Activated T-cell treated with anti-CD3 and anti-CD28 coated beads for 1 hour (primary cell): ENCODE measurements at places on chromosomes 2 and 18.

GRCh38 chr18:48132797-48133655 lies 202.6 kb upstream of the SMAD2 start:
- no peak for DNase-seq

GRCh38 chr18:36468161-36468560 lies 170.6 kb downstream of the FHOD3 start:
- DNase-seq, result no peak

- DNase-seq, result no peak
These were observed 18.9 kb upstream of the FZD7 start for GRCh38 chr2:202014759-202015211.

- no peak for DNase-seq
These were observed 570.7 kb downstream of the PLCL1 start for GRCh38 chr2:198375083-198375410.

GRCh38 chr2:161946489-161947107 lies 127.4 kb downstream of the DPP4 start:
- DNase-seq, result no peak

- DNase-seq, result no peak
These were observed 419.8 kb downstream of the SETBP1 start for GRCh38 chr18:45100321-45101105.

DNA sequence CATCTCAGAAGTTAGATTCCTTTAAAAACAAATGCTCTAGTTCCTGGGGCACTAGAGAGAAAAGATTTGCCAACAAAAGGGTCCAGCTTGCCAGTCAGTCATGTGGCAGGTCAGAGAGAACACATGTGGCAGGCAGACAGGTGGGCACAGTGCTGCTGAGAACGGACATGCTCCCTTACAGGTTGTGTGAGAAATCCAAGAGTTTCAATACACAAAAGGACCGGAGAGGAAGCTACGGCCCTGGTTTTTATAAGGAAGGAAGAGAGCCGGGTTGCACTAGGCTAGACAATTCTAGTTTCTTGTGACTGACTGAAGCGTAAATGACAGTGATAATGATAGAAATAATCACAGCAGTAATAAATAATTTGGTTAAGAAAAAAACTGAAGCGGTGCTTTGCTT lies 18.3 kb downstream of the CDC42EP3 start:
- no peak for DNase-seq

- DNase-seq, result no peak
These were observed 156.1 kb downstream of the HAUS1 start for GRCh38 chr18:46260016-46260878.

- no peak for DNase-seq
These were observed 23.8 kb downstream of the ANKAR start for GRCh38 chr2:189698020-189698887.

GRCh38 chr18:52615943-52616342 lies 275.9 kb downstream of the DCC start:
- DNase-seq, result no peak

DNA sequence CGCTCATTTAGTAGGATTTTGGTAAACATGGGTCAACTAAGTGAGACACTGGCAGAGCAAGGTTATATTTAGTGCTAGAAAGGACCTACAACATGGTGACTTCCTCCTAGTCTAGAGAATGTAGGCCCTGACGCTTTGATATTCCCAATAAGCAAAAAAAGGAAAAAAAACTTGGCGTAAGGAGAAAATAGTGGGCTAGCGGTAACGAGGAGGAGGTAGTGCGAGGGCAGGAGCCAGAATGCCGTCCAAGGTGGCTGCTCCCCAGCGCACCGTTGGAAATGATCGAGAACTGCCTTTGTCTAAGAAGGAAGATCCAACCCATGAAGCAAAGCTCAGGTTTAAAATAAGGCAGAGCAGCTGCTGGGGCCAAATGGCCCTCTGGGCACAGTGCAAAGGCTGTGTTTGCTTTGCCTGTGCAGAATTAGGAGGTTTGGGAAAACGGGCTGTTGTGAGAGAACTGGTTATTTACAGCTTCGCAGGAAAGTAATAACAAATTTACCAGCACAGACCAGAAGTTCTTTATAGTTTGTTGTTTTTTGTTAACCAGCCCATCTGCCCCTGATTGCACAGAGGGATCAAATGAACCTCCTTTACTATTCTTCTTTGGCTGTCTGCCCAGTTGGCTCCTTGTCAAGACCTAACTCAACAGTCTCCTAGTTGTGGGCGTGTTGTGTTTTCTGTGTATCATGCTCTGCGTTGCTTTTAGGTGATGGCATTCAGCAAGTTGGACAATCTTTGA lies 86.6 kb downstream of the ITGB1BP1 start:
- DNase-seq, result no peak

- DNase-seq, result no peak
These were observed 3.8 kb upstream of the OSR1 start for GRCh38 chr2:19362094-19362754.

- DNase-seq, result no peak
These were observed 104.4 kb downstream of the PTH2R start for GRCh38 chr2:208511016-208511415.

DNA sequence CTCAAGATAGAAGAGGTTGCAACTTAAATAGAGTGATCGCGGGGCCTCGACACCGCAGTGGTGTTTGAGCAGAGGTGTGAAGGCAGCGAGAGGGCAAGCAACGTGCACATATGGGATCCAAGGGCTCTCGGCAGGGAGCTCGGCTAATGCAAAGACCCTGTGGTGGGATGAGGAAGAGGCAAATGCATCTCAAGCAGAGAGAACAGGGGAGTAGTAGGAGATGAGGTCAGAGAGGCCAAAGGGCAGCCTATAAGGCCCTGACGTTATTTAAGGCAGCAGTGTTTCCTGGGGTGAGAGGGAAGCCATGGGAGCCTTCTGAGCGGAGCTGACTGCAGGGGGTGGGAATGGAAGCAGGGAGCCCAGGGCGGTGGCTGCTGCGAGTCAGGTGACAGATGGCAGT lies 74.5 kb downstream of the MRPS9 start:
- DNase-seq, result no peak

- DNase-seq, result no peak
These were observed 191.4 kb downstream of the MBD2 start for GRCh38 chr18:54033052-54033451.

DNA sequence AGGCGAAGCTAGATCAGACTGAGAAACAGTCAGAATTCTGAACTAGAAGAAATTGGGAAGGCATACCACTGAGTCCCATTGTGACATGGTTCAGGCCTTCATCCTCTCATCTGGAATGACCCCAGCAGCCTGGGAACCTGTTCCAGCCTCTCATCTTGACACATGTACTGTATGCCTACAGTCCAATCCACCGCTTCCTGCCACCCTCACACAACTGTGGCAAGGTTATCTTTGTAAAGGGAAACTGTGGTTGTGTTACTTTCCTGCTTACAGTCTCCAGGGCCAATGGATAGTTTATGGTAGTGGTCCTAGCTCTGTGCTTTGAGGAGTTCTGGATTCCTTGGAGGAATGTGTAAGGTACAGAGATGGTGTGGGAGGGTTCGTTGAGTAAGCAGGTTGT lies 296.9 kb upstream of the TRIB2 start:
- DNase-seq, result no peak

GRCh38 chr2:195536906-195537305 lies 120.1 kb upstream of the SLC39A10 start:
- DNase-seq, result no peak

GRCh38 chr2:140863713-140864112 lies 1267.1 kb downstream of the LRP1B start:
- DNase-seq, result no peak

- no peak for DNase-seq
These were observed 73.8 kb downstream of the ZNF385B start for GRCh38 chr2:179787601-179788000.

GRCh38 chr2:147150241-147150635 lies 694.6 kb upstream of the ACVR2A start:
- no peak for DNase-seq

GRCh38 chr2:147135376-147135775 lies 709.5 kb upstream of the ACVR2A start:
- no peak for DNase-seq

GRCh38 chr2:184945326-184945725 lies 347.0 kb downstream of the ZNF804A start:
- no peak for DNase-seq

- DNase-seq, result no peak
These were observed 1.1 kb upstream of the LIPG start for GRCh38 chr18:49560624-49561288.

GRCh38 chr2:123047186-123047585 lies 977.9 kb upstream of the CNTNAP5 start:
- no peak for DNase-seq

DNA sequence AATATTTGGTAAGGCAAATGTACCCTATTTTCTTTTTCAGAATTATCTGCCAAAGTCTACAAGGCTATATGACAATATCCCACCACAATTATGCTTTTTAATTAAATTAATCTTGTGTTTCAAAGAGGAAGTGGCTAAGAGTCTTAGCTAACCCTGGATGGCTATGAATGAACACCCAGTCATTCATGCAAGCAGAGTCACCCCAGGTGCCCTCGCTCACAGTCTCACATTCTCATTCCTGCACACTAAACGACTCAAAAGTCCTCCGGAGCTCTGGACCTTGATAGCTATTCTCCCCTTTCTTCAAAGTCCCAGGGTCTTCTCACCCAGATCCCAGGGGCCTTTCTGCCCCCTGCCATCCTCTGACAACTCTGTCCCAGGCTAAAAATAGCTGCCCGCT lies 42.1 kb upstream of the MRPL19 start:
- DNase-seq, result no peak

DNA sequence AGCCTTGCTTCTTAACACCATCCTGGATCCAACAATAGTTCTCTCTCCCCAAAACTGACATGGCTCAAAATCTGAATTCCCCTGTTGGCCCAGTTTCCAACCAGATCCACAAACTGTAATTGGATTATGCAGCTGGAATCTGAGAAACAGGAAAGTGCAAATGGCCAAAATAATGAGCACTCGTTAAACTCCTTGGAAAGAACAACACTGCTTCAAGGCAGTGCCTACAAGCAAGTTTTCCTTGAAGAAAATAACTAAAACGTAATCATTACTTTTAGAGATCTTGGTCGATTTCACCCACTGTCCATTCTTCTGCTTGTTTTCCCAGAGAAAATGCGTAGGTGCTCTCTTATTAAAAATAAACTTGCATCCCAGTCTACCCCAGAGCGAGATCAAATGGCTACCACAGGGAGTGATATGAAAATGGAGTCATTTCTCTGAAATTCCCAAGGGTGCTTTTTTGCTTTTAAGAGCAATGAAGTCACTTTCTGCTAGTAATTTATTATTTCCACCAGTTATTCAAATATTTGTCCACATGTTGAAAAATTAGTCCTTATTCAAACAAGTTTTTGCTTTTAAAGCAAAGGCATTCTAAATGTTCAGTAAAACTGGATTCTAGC lies 264.2 kb downstream of the C1D start:
- no peak for DNase-seq

- DNase-seq, result no peak
These were observed 3.7 kb downstream of the ITGAV start for GRCh38 chr2:186593523-186593922.

- no peak for DNase-seq
These were observed 222.4 kb downstream of the WDR7 start for GRCh38 chr18:56873441-56874140.

GRCh38 chr2:238920053-238920452 lies 72.2 kb downstream of the TWIST2 start:
- DNase-seq, result no peak

DNA sequence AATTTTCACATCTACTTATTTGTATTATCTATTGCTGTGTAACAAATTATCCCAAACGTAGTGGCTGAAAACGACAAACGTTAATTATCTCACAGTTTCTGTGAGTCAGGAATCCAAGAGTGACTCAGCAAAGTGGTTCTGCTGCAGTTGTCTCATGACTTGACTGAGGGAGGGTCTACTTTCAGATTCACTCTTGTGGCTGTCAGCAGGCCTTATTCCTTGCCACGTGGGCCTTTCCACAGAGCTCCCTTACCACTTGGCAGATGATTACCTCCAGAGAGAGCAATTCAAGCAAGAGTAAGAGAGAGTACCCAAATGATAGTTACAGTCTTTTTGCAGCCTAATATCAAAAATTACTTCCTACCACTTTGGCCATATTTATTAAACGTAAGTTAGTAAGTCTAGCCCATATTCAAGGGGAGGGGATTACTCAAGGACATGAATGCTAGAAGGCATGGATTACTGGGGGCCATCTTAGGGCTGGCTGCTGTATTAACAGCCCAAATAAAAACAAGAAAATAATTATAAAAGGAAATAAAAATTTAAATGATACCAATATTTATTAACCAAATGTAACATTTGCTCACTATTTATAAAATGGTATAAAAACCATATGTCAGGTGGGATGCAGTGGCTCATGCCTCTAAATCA lies 48.7 kb upstream of the NBEAL1 start:
- no peak for DNase-seq

DNA sequence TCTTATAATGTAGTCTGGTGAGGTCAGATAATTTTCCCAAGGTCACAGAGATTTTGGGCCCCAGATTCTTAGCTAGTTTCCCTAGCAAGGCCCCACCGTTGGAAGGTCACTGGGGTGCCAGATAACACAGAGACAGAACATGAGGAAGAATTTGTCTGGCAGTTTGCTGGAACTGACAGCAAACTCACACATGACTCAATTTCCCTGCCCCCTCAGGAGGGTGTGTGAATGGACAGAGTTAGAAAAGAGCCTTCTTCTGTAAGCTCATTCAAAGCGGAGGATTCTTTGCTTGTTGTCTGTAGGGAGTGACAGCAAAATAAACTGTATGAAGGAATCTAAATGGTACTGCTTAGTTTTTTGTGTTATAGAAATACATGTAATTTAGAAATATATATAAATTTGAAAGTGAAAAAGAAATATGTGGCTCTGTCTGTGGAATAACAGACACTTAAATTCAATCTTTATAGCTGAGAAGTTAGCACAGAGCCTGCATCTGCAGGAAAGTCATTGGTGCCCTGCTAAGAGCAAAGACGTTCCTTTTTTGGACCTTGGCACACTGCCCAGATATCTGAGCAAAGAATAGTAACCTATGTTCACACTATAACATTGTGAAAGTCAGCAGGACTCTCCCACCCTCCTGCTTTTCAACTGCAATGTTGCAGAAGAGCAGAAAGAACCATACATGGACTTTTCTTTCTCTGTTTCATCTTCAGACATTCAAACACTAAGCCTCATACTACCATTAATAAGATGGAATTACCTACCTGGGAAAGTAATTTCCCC lies 2.1 kb downstream of the MDH1 start:
- no peak for DNase-seq

DNA sequence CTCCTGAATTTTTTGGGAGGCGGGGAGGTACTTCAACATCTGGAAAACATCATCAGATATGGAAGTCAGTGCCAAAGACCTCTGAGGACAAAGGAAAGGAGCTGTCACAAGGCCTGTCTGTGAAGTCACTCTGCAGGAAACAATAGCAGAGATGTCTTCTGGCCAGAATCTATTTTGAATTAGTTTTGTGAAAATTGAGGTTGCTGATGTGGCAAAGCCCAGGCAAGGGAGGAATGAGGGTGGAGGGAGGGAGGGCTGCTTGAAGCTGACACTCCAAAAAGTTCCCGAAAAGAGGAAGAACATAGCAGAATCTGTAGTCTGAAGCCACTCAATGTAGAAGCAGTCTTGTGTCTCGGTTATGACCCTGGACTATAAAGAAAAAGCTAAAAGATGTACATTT lies 151.1 kb upstream of the LHCGR start:
- no peak for DNase-seq
